ENCODE measurements at places on chromosomes 7 and 10. TPM values are rescaled to one million over a fixed set of nuclear protein-coding genes. Genes with fewer than 3 reads are reported as not detected.

Gene OGDHL
- total RNA-seq = 9.5 TPM

Gene LAMB4
- 1.9 TPM for total RNA-seq

Gene DYNC1I1
- 2.5 TPM for total RNA-seq

Gene HACD1
- total RNA-seq = 30.3 TPM

Gene ARHGEF5
- total RNA-seq = 24.2 TPM

Gene PAPOLB
- not detected for total RNA-seq

Gene SMO
- 46.2 TPM for total RNA-seq

DNA sequence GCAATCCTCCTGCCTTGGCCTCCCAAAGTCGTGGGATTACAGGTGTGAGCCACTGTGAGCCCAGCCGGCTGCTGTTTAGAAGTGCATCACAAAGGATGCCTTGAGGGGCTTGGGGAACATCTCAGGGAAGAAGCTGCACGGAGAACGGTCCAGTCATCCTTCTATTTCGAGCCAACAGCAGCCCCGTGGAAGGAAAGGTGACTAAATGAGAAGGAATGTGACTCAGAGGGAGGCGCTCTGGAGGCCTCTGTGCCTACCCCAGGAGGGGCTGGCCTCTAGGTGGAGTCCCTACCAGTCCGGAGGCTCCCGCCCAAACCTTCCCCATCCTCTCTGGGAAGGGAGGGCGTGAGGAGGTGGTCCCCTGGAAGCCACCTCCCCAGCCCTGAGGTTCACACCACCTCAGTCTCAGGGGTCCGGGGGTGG is 76.2 kb downstream of the CTBP2 start:
- DNase-seq = peak; percentile 64
- H3K27me3 ChIP-seq = no peaks in the 10 kb centered on the region
- peaks cover 11% of the 10 kb centered on the region for H3K4me1 ChIP-seq
- peak overlapping the region; percentile 76 for H3K27ac ChIP-seq

DNA sequence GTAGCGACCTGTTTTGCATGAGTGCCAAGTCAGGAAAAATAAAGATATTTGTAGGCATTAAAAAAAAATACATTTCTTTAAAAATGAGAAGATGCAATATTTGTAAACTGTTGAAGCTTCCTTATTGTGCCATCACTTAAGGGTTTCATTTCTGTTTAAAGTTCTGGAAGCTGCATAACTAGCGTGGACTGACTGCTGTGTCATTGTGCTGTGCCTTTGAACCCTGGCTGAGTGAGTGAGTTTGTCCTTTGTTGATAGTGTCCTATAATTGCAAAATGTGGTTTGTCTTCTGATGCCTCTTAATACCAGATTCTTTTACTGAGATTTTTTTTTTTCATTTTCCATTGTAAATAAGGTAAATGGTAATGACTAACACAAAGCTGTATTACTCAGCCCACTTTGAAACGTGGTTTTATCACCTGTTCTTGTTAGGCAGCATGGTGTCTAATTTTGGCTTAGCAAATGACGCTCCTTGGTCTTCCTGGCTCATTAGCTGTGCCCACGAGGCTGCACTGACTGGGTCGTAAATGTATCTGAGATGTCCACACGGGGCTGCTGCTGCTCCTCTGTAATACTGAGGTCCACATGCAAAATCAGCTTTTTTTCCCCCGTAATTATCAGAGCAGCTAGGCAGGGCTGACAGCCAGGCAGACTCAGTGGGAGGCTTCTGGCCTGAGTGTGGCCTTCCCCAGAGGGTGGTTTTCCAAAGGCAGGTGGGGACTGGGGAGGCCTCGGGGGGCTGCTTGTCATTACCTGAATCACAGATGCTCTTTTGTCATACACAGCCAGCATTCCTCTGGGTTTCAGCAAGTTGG is 14.8 kb downstream of the ZSCAN25 start:
- H3K4me1 ChIP-seq = no peaks in the 10 kb centered on the region
- H3K27me3 ChIP-seq = no peaks in the 10 kb centered on the region
- H3K36me3 ChIP-seq = no peaks in the 10 kb centered on the region
- H3K27ac ChIP-seq = peak overlapping the region; percentile 38
- no peak overlapping the region for H3K4me3 ChIP-seq
- DNase-seq = peak; percentile 69

GRCh38 chr7:38428041-38428440 is 154.6 kb upstream of the TARP start:
- H3K36me3 ChIP-seq = no peaks in the 10 kb centered on the region
- H3K4me1 ChIP-seq = no peaks in the 10 kb centered on the region
- no peak overlapping the region for H3K27ac ChIP-seq
- DNase-seq = no peak
- no peak overlapping the region for H3K4me3 ChIP-seq

- H3K4me3 ChIP-seq = no peak overlapping the region
- no peaks in the 10 kb centered on the region for H3K27me3 ChIP-seq
- H3K36me3 ChIP-seq = no peaks in the 10 kb centered on the region
- H3K27ac ChIP-seq = no peak overlapping the region
- H3K4me1 ChIP-seq = no peaks in the 10 kb centered on the region
- no peak for DNase-seq
Measured at GRCh38 chr7:72057231-72057630, 354.9 kb downstream of the CALN1 start.

DNA sequence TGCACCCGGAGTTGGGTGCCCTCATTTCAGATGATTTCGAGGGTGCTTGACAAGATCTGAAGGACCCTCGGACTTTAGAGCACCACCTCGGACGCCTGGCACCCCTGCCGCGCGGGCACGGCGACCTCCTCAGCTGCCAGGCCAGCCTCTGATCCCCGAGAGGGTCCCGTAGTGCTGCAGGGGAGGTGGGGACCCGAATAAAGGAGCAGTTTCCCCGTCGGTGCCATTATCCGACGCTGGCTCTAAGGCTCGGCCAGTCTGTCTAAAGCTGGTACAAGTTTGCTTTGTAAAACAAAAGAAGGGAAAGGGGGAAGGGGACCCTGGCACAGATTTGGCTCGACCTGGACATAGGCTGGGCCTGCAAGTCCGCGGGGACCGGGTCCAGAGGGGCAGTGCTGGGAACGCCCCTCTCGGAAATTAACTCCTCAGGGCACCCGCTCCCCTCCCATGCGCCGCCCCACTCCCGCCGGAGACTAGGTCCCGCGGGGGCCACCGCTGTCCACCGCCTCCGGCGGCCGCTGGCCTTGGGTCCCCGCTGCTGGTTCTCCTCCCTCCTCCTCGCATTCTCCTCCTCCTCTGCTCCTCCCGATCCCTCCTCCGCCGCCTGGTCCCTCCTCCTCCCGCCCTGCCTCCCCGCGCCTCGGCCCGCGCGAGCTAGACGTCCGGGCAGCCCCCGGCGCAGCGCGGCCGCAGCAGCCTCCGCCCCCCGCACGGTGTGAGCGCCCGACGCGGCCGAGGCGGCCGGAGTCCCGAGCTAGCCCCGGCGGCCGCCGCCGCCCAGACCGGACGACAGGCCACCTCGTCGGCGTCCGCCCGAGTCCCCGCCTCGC is at the start of gene EGFR:
TSS of gene EGFR (plus strand) at position 657 of the 830 bp plus-strand sequence. CDS start 261 bp downstream, outside the sequence.
- peak within 1 kb of the TSS; percentile 96 for H3K4me3 ChIP-seq
- H3K36me3 ChIP-seq = no peaks in the 10 kb centered on the region
- no peaks in the 10 kb centered on the region for H3K27me3 ChIP-seq
- no peaks in the 10 kb centered on the region for H3K4me1 ChIP-seq
- peak; percentile 87 for DNase-seq

DNA sequence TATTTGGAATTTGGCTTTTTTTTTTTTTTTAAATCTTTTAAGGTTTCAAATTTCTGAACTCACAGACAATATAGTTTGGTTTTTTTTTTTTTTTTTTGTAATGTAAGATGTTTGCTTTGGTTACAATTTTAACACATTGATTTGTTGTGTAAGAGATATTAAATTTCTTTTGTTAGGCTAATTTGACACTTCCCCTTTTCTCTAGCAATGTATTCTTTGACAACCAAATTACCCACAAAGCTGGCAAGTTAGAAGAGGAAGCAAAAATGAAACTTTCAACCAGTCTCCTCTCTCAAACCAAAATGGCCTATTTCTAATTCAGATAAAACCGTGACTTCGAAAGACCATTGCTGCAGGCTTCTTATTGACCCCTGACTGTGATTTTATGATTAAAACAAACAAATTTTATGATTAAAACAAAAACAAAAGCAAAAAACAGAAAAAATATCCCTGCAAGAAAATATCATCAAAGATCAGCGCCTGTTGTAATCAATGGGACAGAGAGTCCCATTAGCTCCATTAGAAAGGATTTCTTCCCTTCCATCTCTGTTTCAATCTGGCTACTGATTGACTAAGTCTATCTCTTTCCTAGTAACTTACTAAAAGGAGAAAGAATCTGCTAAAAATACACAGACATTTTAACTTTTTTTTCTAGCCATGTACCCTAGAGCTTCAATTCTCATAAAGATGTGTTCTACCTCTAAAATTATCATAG is 489.2 kb downstream of the MDFIC start:
- no peak overlapping the region for H3K27ac ChIP-seq
- H3K4me1 ChIP-seq = no peaks in the 10 kb centered on the region
- no peak for DNase-seq
- H3K27me3 ChIP-seq = no peaks in the 10 kb centered on the region
- no peaks in the 10 kb centered on the region for H3K36me3 ChIP-seq

- no peak overlapping the region for H3K4me3 ChIP-seq
- H3K36me3 ChIP-seq = no peaks in the 10 kb centered on the region
- H3K4me1 ChIP-seq = no peaks in the 10 kb centered on the region
Measured at GRCh38 chr7:98913026-98913425, 34.7 kb downstream of the TRRAP start.

- no peaks in the 10 kb centered on the region for H3K4me1 ChIP-seq
- H3K27me3 ChIP-seq = peaks cover 87% of the 10 kb centered on the region
- no peak within 1 kb of the TSS for H3K27ac ChIP-seq
Measured at GRCh38 chr7:50304129-50304910, at the start of gene IKZF1. Gene IKZF1, plus strand, starts transcription at chr7:50304716. Its CDS starts 14,346 bp downstream, at chr7:50319062.

GRCh38 chr7:100602889-100603725 is 944 bp downstream of the PCOLCE start:
- no peaks in the 10 kb centered on the region for H3K36me3 ChIP-seq
- peak overlapping the region; percentile 93 for H3K27ac ChIP-seq
- H3K4me3 ChIP-seq = peak overlapping the region; percentile 45
- H3K27me3 ChIP-seq = no peaks in the 10 kb centered on the region

DNA sequence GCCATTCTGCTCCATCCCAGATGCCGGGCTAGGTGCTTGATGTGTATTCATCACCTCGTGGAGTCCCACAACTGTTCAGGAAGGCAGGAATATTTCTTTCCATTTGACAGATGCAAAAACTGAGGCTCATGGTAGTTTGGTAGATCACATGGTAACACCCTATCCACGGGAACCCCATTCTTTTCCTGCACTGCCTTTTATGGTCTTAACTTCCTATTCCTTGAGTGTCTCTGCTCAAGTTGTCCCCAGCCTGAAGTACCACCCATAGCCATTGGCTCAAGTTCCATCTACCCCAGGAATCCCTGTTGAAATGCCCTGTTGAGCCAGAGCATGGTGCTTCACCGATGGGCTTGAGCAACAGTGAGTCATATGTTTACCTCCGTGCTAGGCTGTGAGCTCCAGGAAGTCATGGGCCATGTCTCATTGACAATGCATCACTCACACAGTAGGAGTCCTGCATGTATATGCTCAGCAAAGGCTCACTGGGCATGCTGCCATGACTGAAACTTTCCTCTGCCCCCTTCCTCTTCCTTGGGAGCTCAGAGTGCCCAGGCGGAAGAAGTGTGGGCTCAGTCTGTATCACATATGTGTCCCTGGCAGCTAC is 71.7 kb upstream of the ADAM12 start:
- no peaks in the 10 kb centered on the region for H3K27me3 ChIP-seq
- H3K27ac ChIP-seq = no peak overlapping the region
- no peak overlapping the region for H3K4me3 ChIP-seq
- H3K36me3 ChIP-seq = no peaks in the 10 kb centered on the region
- H3K4me1 ChIP-seq = no peaks in the 10 kb centered on the region
- DNase-seq = peak; percentile 30

- H3K27ac ChIP-seq = no peak overlapping the region
- no peaks in the 10 kb centered on the region for H3K27me3 ChIP-seq
Measured at GRCh38 chr7:139687980-139688632, 89.7 kb downstream of the HIPK2 start.
